Stimulated activated naive CD8-positive, alpha-beta T cell treated with anti-CD3 and anti-CD28 coated beads, Interleukin-15, amount 100 ng/mL, for 72 hours (primary cell): ENCODE measurements at places on chromosomes 4 and X.

DNA sequence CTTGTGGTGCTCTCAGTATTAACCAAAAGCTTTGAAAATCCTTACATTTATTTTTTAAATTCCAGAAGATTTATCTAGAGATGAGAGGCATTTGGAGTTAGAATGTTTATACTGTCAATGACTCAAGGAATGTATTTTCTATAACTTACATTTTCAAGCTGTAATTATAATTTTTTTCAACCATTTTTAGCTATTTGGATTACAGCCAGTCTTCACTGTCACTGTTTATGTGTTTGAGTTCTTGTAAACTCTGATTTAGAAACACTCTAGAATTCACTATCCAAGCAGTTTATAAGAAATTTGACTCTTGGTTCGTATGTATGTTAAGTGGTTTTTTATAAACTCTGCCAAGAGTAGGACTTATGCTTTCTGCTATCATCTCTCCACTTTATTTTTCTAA is 36.7 kb upstream of the GUCY1A1 start:
- DNase-seq, result no peak

GRCh38 chr4:138953961-138954371 is 61.6 kb upstream of the NOCT start:
- DNase-seq, result no peak

- no peak for DNase-seq
These were observed 14.6 kb downstream of the GRXCR1 start for GRCh38 chr4:42906891-42907759.

DNA sequence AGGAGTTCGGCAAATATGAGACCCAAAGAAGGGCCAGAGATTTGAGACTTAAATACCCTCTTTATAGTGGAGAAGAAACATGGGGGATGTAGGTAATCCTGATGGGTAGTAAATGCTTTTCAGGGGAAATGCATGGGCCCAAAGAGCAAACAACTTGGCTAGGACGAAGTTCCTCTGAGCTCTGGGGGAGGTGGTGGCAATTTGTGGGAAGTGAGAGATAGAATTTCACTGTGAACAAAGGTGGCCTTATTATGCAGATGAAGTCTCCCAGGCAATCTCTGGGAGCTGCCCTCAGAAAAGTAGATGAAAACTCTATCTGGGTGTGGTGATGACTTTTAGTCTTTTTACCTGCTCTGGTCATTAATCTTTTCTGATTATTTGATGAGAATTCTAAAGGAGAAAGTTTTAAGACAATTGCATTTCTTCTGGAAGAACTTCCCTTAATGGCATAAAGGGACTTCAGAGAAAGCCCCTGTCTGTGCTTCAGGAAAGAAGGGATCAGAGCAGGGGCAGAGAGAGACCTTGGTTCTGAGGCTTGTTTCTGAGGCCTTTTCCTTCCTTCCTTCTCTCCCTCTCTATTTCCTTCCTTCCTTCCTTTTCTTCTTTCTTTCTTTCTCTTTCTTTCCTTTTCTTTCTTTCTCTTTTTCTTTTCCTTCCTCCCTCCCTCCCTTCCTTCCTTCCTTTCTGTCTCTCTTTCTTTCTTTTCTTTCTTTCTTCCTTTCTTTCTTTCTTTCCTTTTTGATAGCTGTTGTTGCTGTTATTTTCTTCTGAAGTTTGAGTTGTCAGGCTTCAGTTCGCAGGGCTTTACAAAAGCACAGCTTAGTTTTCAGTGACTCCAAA is 37.5 kb upstream of the MAOA start:
- no peak for DNase-seq

- no peak for DNase-seq
These were observed 251.8 kb downstream of the KCTD8 start for GRCh38 chr4:44196796-44197195.

DNA sequence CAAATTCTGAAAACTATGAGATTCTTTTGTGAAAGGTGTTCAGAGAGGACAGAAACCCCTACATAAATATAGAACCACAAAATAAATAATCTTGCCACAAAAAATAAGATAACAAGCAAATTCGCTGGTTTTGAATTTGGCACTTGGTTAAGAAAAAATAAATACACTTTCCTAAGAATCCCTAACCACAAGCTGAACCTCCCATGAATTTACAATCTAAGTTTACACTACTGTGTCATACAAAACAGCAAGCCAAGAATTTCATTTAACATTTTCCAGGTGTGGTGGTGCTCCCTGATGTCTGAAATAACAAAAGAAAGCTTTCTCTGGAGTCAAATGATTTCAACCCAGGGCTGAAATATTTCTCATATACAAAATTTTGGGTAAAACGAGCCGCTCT is 121.0 kb downstream of the KCNIP4 start:
- no peak for DNase-seq

DNA sequence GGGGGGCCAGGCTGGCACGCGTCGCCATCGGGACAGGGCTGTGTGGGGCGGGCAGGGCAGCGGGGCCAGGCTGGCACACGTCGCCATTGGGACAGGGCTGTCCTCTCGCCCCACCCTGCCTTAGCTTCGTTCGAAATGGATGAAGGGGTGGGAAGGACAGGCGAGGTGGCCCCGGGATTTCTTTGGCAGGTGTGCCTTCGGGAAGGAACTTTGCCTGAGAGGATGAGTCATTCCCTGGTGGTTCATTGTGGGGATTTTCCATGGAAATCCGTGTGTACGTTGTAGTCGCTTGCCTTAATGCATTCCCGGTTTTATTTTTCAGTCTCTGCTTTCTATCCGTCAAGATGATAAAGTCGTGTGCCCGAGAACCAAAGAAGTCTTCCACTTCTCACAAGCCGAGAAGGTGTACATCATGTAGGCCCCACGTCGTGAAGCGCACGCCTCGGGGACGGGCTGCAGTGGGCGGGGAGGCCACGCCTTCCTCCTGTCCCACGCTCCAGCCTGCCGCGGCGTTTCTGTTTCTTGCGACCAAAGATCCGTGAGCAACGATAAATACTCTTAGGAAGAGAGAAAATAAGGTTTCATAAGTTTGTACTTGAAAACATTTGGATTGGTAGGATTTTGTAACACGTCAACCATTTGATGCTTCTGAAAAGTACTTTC is 8.1 kb upstream of the UVSSA start:
- no peak for DNase-seq

DNA sequence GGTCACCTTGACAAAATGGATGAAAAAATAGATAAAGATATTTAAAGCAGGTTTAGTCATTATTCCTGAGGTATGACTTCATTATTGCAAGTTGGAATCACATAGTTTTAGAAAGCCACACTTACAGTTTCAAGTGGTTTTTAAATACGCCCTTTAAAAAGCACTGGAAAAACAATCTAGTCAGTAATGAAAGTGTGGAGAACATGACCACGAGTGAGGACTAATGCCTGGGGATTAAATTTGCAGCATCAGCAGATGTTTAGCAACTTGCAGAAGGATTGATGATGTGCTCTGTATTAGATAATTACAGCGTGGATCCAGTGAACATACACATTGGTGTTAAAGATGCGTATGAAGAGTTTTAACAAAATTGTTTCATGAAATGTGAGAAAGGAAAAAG is 5.9 kb downstream of the SPARCL1 start:
- no peak for DNase-seq
